ENCODE measurements at places on chromosomes 3 and 15.
A peak's percentile ranks its signal among the peaks of the same experiment; 100 is the strongest.

GRCh38 chr3:120572027-120572426 lies 24.1 kb upstream of the NDUFB4 start:
- DNase-seq: no peak

GRCh38 chr3:144287001-144287400 lies 315.4 kb downstream of the DIPK2A start:
- DNase-seq: no peak

GRCh38 chr15:83016906-83017305 lies 5.5 kb upstream of the C15orf40 start:
- no peak for DNase-seq

- no peak for DNase-seq
Observed at GRCh38 chr3:148333091-148333490, 364.6 kb upstream of the AGTR1 start.

GRCh38 chr3:52705438-52705687 lies 228 bp downstream of the GLT8D1 start:
- no peak for DNase-seq

GRCh38 chr15:78159395-78159794 lies 10.2 kb downstream of the IDH3A start:
- DNase-seq: no peak

DNA sequence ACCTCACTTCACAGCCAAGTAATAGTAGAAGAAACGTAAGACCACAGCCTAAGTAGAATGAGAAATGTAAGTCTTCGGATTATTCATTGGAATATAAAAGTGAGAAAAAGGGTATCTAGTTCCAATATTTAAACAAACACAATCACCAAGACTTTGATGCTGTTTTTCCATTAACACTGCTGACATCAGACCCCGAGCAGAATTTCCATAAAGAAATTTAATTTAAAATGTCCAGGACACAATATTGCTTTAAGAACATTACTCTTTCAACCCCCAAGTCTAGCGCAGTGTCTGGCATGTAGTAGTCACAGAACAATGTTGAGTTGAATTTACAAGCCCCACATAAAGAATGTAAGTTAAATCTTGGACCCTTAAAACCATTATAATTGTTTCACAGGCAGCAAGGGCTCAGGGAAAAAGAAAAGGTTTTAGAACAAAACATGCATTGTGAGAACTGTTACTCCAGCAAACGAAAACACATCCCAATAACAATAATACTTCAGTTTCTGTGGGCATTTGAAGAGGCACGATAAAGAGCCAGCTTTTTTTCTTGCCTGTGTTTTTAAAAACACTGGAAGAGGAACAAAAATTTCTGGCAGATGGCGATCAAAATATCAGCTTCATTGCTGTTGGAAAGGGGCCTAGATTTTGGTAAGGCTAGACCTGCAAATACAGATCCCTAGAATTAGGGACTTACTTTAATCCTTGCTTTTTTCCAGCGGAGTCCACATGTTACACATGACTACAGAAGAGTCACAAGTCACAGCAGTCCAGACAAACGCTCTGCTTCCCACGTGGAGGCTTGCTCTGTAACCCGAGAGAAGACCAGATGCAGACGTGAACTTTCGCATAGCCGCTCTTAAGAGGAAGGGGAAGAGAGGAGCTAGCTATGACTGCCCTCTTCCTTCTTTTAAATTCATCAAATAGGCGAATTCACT lies 77.9 kb upstream of the IGSF10 start:
- peak; percentile 87 for DNase-seq

DNA sequence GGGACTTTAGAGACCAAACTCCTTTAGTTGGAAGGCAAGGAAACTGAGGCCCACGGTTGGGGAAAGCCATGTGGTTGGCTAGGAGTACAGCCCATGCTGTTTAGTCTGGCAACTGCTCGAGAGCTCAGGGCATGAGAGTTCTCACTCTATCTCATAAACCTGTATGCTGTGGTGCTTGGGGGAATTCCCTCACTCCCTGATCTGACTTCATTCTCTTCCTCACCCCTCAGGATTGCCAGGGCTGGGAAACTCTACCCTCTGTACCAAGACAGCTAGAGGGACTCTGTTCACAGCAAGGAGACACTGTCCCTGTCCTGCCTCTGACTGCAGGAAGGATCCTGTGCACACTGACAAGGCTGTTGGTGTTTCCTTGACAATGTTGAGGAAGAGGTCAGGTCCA lies 230.2 kb downstream of the ZNF621 start:
- no peak for DNase-seq

DNA sequence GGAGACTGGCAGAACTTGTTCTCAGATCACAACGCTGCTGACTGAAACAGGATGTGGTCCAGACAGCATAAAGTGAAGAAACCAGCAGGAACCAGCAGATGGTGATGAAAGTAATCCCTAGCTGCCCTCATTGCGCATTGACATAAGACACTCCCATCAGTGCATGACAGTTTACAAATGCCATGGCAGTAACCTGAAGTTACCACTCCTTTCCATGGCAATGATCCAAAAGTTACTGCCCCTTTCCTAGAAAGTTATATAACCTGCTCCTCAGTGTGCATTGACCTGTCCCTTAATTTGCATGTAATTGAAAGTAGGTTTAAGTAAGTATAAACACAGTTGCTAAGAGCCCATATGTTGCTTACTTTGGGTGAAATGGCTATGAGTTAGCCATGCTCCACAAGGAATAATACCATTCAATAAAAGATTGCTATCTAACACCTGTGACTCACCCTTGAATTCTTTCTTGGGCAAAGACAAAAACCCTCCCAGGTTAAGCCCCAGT lies 149.1 kb upstream of the CD96 start:
- no peak for DNase-seq

- no peak for DNase-seq
Observed at GRCh38 chr3:110859336-110859735, 212.3 kb upstream of the NECTIN3 start.

- no peak for DNase-seq
Observed at GRCh38 chr3:126620738-126621137, 34.2 kb downstream of the TXNRD3 start.
